Activated CD4-positive, alpha-beta memory T cell treated with anti-CD3 and anti-CD28 coated beads for 36 hours (primary cell): ENCODE measurements at places on chromosomes 11 and 22. TPM values are rescaled to one million over a fixed set of nuclear protein-coding genes. Genes with fewer than 3 reads are reported as not detected.

Gene E2F8
- 16.5 TPM for total RNA-seq

Gene THY1
- 5.4 TPM for total RNA-seq

Gene OR5M3
- total RNA-seq = not detected

- no peak for DNase-seq
Measured at GRCh38 chr11:68150037-68150436, 28.8 kb upstream of the CHKA start.

DNA sequence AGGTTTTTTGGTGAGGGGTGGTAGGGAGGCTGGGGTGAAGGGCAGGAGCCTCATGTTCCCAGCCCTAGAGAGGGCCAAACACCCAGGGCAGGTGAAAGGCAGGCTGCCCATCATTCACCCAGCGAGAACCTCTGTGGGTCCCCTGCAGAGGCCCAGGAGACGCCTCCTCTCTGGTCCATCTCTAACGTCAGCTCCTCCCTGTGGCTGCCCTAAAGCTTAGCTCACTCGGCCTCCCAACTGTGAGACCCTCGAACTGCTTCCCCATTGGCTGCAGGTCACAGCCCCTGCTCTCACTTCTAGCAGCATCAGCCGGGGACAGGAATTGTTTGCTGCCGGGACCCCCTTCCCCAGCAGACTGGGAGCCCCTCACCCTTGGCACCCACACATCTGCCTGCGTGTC lies 615 bp upstream of the NFAM1 start:
- no peak for DNase-seq

- DNase-seq = no peak
Measured at GRCh38 chr22:33415401-33415800, 357.2 kb upstream of the SYN3 start.

- no peak for DNase-seq
Measured at GRCh38 chr11:34416766-34417165, 22.0 kb upstream of the CAT start.

- no peak for DNase-seq
Measured at GRCh38 chr11:10317151-10317755, 12.4 kb downstream of the ADM start.

- DNase-seq = no peak
Measured at GRCh38 chr11:114147375-114148012, 88.0 kb downstream of the ZBTB16 start.

- DNase-seq = no peak
Measured at GRCh38 chr22:24148266-24149197, 32.8 kb upstream of the SUSD2 start.

DNA sequence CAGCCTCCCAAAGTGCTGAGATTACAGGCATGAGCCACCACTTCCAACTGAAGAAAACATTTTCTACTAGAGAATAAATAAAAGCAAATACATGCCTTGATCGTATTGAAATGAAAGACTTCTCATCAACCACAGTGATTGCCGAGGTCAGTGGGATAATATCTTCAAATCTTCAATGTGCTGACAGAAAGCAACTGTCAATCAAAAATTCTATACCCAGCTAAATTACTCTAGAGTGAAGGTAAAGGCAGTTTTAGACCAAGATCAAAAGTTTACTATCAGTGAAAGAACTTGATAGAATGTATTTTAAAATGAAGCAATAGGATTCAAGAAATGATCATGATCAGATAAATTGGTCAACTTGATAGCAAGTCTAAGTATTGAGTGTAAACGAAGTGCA lies 130.6 kb downstream of the BRD1 start:
- DNase-seq = no peak

GRCh38 chr11:77208535-77208934 lies 80.5 kb downstream of the MYO7A start:
- DNase-seq = no peak
